ENCODE measurements at places on chromosomes 1 and 21.
A peak's percentile ranks its signal among the peaks of the same experiment; 100 is the strongest.

- no peak for DNase-seq
These were observed 10.9 kb upstream of the GALNT2 start for GRCh38 chr1:230056098-230056497.

DNA sequence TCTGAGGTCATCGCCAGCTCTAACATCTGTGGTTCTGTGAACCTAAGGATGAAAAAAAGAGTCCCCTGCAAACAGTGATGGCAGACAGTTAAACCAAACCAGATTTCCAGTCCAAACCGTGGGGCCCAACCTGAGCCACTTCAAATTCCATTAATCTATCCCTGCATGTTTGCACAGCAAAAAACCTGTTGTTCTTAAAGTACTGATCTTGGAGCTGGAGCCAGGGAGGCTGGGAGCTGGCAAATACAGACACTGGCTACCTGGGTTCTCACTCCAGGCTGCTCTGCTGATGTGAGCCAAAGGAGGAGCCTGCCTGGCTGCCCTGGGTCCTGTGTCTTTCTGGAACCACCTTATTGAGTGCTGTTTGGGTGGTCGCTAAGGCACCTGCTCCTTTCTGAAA, 16.4 kb downstream of the LDLRAD1 start:
- no peak for DNase-seq

DNA sequence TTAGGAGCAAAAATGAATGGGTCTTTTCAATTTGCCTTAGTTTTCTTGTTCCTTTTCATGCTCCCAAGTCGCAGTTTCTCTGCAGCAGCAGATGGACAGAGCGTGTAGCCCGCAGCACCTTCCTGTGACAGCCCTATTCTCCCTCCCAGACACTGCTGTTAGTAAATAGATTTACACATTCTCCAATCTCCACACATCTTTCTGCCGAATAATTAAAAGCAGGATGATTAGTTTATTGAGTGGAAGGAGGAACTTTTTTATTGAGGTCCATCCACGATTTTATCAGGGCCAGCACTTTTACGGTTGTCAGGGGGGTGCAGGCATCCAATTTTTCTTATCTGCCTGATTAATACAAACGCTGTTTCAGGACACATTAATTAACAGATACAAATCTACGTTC, 98.2 kb upstream of the USH2A start:
- no peak for DNase-seq

- no peak for DNase-seq
These were observed 37.2 kb downstream of the LRRC8C start for GRCh38 chr1:89670163-89670562.

DNA sequence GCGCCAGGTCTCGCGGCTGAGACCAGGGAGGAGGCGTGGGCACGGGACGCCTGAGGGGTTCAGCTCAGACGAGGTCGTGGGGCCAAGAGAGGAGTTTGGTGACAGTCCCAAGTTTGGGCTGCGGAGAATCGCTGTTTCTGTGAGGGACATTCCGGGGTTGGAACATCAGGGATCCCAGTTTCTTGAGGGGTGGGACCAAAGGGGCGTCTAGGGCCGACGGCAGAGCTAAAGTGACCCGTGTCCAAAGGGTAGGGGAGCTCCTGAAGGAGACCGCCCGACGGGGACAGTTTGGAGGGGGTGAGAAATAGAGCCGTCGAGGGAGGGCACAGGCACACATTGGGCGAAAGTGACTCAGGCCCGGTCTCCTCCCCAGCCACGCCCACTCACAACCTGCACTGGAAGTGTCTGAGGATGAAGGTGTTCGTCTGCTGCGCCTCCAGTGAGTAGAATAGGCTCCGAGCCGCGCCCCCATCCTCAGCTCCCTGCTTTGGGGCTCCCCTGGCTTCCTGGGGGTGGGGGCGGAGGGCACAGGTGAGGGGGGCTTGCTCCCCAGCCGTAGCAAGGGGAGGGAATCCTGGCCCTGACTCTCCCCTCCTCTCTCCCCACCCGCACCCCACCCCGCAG, 7.0 kb downstream of the EFNA3 start:
- DNase-seq, result no peak

DNA sequence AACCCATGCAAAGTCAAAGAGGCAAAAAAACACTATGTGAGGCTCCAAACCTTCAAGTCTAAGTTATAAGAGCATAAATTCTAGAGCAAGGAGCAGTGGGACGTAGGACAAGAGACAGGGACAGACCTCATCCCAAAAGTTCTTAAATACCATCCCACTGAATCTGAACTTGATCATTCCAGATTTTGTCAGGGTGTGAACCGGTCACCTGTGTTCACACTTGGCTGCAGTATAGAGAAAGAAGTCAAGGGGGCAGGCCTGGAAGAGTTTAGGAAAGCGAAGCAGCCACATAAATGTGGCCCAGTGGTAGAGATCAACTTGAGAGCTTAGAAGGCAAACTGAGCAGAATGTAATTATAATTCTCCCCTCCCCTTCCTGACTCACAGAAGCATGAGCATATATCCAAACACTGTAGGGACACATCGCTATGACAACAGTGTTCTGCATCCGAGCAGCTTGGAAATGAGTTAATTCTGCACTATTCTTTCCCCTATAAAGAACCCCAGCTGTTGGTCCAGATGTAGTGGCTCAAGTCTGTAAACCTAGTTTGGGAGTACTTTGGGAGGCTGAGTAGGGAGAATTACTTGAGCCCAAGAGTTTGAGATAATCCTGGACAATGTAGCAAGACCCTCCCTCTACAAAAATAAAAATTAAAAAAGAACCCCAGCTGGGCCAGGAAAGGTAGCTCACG, 2.7 kb downstream of the AKR7A2 start:
- DNase-seq, result peak; percentile 15

- peak; percentile 79 for DNase-seq
These were observed 58.7 kb upstream of the APOBEC4 start for GRCh38 chr1:183711741-183712361.

GRCh38 chr1:193486671-193487229, 300.3 kb upstream of the B3GALT2 start:
- DNase-seq, result no peak

DNA sequence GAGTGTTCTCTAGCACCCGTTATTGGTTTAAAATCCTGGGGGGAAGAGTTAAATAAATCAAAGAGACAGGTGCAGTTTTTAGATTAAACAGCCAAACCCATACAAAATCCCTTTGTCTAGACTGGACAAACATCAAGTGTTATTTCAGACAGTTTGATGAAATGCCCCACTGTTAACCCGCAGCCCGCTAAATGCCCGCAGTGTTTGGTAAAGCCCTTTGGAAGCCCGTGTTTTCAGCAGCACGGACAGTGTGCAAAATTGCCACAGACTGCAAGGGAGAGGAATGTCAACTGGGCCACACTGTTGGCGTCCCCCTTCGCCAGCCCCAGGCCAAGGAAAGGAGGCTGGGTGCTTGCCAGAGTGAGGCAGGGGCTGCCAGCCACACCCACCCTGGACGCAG, 26.6 kb downstream of the AJAP1 start:
- DNase-seq, result no peak

DNA sequence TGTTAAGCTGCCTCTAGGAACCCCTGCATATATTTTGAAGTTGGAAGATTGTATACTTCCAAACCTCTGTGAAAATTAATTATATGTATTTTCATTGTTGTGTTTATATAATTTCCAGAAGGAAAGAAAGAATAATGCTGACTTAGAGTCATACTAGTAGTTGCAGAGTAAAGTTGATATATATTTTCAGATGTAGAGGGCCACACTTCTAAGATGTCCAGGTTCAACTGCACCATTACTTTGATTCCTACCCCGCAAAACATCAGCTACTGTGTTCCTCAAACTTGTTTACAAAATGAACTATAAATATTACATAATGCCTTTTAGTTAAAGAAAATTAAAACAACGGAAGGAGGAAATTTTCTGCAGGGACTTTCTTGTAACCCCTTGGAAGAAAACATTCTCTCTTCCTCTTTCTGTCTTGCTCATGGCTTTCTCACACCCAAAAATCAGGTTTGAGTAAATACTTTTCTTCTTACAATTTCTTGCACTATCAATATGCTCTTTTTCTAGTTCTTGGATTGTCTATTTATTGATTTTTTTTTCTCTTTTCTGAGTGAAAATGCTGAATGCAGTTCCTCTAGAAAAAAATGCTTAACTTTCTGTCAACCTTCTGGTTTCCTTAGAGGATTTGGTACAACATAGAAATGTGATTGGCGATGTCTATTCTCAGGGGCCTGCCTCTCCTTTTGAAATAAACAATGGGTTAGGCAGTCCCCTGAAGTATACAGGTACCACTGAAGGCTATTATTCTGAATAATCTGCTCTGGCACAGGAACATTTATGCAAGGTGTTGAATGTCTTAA, 867.8 kb downstream of the TTLL7 start:
- DNase-seq, result no peak

- no peak for DNase-seq
These were observed 551.3 kb downstream of the KCNT2 start for GRCh38 chr1:196056966-196057365.

DNA sequence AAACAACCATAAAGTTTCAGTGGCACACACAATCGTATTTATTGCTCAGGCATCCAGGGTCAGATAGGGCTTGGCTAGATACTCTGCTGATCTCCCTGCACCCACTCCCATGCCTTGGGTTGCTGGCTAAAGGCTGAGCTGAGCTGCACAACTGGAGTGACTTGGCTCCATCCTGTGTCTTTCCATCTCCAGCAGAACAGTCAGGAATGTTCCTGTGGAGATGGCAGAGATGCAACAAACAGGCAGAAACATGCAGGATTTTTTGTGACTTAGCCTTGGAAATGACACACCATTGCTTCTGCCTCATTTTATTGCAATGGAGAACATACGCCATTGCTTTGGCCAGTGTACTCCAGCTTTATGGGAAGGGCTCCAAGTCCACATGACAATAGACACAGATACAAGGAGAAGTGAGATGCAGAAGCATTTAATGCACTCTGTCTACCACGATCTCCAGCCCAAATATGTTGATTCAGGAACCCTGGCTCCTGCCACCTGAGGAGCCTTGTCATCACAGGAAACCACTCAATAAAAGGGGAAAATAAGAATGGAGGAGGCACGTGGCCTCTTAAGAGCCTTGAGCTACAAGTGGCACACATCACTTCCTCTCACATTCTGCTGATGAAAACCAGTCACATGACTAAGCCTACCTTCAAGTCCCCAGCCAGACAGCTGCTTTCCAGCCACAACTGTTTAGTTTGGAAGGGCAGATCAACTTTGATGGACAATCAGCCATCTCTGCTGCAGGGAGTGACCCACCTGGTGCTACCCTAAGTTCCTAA, 10.1 kb upstream of the GUCA2B start:
- DNase-seq, result no peak

DNA sequence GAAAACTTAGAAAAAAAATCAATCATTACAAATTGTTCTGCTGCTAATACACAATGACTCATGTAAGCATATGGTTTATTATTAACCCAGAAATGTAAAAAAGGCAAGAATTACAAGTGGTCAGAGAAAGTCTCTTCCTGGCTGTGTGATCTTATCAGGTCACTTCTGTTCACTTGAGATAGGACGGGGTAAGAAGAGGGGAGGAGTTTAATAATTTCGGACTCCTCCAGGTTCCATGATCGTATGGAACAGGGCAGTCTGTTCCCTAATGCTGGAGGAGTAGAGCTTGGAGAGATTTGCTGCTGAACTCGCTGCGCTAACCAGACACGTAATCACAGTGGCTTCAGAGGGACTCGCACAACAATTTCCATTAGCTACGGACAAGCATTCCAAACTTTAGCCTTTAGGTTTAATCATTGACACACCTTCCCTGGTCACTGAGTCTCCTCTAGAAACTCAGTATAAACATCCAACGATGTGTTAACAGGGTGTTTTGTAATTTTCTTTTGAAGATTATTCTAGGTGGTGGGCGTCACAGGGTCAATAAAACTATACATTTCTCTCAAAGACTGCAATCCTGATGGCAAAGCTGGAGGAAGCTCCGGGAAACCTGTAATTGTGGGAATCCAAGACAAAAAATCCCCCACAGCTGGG, 1.3 kb downstream of the CRYZ start:
- no peak for DNase-seq

DNA sequence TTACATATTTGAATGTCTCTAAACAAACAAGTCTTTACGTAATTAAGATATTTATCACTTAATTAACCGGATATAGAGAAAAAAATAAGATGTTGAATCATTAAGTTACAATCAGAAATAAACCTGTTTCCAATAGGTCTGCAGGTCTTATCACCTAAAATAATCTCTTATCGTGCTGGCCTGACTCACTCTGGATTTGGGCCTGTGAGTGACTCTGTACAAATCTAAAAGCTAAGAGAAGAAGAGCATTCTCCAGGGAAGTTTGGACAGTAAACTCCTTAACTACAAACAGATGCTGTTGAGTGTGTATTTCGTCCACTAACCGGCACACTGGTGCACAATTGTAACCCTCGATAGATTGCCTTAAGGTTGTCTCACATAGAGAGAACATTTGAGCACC, 25.3 kb downstream of the CEP104 start:
- DNase-seq, result no peak

DNA sequence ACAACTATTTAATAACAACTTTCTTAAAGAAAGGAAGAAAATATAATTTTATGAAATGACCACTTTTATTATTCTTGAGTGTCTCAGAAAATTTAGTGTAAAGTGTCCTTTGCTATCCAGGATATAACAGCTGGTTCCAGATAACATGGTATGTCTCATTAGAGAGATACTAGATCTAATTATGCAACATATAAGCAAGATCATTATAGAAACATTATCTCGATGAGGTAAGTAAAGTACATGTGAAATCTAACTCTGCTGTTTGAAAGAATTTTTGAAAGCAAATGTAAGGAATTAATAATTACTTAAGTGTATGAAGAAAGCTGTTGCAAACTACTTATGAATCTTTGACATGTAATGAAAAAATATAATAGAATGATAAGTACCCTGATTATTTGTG, 887.4 kb upstream of the CXADR start:
- DNase-seq, result no peak

GRCh38 chr1:15351310-15351709, 58.4 kb upstream of the EFHD2 start:
- no peak for DNase-seq

GRCh38 chr1:213014642-213015041, 1.0 kb downstream of the ANGEL2 start:
- no peak for DNase-seq

DNA sequence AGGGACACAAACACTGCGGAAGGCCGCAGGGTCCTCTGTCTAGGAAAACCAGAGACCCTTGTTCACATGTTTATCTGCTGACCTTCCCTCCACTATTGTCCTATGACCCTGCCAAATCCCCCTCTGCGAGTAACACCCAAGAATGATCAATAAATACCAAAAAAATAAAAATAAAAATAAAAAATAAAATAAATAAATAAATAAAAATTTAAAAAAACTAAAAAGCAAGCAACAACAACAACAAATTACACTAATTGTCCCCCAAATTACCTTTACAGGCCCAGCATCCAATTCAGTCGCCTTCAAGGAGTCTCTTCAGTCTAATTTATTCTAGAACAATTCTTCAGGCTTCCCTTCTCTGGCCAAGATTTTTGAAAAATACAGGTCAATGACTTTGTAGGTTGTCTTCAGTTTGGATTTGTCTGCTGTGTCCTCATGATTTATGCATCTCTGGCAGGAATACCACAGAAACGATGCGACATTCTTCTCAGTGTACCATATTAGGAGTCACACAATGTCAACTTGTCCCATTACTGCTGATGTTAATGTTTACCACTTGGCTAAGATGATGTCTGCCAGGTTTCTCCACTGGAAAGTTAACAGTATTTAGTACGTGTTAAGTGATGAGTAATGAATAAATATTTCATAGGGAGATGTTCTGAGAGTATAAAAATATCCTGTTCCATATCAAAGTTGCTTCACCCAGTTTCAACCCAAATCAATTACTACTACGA, 20.3 kb upstream of the BMP8B start:
- DNase-seq, result no peak

GRCh38 chr1:88801575-88802208, 89.7 kb downstream of the GTF2B start:
- DNase-seq, result no peak

GRCh38 chr1:207404849-207405525, 49.1 kb upstream of the CR2 start:
- peak; percentile 33 for DNase-seq
